ENCODE measurements at places on chromosomes 7 and 10.

- DNase-seq: no peak
These were observed 19.7 kb upstream of the EXOC4 start for GRCh38 chr7:133233142-133233541.

GRCh38 chr7:96579119-96579518 lies 130.5 kb downstream of the SEM1 start:
- DNase-seq: no peak

GRCh38 chr7:124893140-124893827 lies 36.3 kb downstream of the POT1 start:
- no peak for DNase-seq

GRCh38 chr7:95225301-95225700 lies 99.0 kb downstream of the PON1 start:
- no peak for DNase-seq

DNA sequence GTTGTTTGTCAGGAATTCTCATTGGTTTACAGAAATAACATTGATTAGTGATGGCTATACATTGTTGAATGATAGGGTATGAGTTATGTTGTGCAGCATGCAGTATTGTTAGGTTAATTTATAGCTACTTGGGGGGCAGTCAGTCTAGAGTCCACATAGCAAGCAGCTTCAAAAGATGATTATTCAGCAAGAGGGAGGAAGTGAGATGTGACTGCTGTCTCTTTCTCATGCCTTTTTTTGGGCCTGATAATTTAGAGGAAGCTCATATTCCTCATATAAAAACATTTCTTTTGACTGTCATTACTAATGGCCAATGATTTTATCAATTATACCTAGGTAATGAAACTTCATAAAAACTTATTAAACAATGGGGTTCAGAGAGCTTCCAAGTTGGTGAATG lies 3.4 kb upstream of the TBRG4 start:
- no peak for DNase-seq
